ENCODE measurements at places on chromosomes 7 and 10.
A peak's percentile ranks its signal among the peaks of the same experiment; 100 is the strongest.

DNA sequence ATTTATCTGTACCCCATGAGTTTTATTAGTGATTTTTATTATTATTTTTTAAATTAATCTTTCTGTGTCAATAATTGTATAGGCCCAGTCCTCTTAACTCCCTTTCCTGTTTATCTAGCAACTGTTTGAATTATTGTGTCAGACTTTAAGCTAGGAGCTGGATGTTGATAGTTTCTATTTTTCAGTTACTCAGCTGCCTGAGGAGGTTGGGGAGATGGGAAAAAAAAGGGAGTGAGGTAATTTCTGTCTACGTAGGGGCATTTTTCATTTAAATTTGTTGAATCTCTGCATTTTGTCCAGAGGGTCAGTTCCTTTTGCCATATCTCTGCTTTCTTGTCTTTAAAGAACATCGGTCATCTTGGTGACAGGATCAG lies 5.0 kb upstream of the ZNF518A start:
- no peak for DNase-seq

DNA sequence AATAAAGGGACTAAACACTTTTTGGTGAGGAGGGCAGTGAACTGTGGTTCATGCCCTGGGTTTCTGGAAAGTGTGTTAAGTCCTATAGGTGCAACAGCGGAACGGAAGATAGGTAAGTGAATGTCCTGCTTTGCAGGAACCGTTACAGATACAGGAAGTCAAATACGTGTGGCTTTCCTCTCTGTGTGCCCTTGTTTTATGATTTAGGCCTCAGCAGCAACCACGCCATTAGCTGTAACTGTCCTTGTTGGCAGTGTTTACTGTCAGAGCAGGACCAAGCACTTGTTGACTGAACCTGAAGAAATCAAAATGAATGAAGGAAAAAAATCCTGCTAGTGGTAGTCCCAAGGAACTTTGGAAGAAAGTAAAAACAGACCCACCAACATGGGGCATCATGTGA lies 150.3 kb downstream of the PIP4K2A start:
- no peak for DNase-seq

- no peak for DNase-seq
Observed at GRCh38 chr7:72222136-72222535, 190.0 kb downstream of the CALN1 start.

- no peak for DNase-seq
Observed at GRCh38 chr7:131111792-131112191, 215.9 kb upstream of the MKLN1 start.

- no peak for DNase-seq
Observed at GRCh38 chr7:143451122-143451521, 7.9 kb downstream of the TAS2R60 start.

DNA sequence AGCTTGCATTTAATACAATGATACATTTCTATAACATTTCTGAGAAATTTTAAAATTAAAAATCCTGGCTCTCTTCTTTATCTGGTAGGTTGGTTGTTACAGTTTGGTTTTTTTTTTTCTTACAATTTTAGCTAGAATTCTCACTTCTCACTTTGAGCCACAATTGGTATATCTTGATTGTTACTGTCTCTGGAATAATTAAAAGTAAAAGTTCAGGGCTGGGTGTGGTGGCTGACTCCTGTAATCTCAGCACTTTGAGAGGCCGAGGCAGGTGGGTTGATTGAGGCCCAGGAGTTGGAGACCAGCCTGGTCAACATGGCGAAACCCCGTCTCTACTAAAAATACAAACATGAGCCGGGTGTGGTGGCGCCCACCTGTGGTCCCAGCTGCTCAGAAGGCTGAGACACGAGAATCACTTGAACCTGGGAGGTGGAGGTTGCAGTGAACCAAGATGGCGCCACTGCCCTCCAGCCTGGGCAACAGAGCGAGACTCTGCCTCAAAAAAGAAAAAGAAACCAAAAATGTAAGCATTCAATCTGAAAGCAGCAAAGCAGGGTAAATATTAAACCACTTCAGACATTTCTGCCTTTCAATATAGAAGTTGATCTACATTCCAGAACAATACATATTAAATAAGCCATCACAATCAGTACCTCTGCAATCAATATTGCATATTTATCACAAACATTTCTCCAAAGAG lies 88.6 kb upstream of the PFKP start:
- DNase-seq = no peak

- peak; percentile 2 for DNase-seq
Observed at GRCh38 chr10:102322914-102323313, 72.6 kb upstream of the NFKB2 start.

DNA sequence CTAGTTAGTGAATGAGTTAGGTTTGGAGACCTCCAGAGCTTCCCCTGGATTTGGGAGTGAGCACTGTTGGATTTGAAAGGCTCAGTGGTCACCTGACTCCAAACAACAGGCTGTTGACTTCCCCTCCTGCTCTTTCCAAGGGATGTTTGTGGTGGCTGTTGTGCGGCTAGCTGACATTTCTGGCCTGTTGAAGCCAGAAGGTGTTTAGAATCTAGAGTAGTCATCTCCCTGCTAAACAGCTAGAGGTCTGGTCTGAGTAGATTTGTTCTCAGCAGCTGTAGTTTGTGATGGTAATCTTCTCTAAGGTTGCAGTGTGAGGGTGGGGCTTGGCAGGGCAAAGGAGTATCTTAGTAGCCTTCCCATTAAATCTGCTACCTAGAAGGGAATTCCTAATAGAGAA lies 30.1 kb downstream of the BPGM start:
- DNase-seq = no peak

GRCh38 chr7:101218236-101219125 lies 516 bp downstream of the ZNHIT1 start:
- no peak for DNase-seq

DNA sequence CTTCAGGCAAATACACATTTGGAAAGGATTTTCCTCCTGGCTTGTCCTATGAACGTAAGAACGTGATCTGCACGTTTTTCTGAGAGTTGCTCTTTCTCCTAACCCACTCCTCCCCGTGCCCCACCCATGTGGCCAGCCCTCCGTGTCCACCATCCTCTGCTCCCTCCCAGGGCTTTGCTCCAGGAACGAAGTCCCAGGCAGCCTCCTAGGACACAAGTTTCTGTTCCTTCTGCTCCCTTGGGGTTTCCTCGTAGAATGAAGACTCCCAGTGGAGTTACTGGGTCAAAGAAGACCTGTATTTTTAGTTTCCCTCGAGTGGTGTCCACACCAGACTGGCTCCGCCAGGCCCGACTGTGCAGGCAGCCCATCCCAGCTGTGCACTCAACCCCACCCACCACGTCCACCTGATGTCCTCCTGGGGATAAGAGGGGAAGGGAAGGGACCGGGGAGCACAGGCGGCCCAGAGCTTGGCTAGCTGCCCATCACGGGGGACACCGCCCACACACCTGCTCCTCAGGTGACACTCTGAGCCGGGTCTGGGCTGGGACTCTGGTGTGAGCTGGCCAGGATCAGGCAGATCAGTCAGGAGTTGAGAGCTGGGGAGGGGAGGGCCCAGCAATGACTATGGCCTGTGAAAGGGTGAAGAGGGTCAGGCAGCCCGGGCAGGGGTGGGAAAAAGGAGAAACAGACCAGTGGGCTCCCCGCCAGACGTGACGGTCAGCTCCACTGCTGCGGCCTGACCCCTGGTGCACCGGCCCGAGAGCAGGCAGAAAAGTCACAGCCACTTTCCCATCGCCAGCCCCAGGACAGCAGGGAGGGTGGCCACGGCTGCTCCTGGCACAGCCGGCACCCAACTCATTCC lies 54.3 kb upstream of the PPP2R2D start:
- no peak for DNase-seq

DNA sequence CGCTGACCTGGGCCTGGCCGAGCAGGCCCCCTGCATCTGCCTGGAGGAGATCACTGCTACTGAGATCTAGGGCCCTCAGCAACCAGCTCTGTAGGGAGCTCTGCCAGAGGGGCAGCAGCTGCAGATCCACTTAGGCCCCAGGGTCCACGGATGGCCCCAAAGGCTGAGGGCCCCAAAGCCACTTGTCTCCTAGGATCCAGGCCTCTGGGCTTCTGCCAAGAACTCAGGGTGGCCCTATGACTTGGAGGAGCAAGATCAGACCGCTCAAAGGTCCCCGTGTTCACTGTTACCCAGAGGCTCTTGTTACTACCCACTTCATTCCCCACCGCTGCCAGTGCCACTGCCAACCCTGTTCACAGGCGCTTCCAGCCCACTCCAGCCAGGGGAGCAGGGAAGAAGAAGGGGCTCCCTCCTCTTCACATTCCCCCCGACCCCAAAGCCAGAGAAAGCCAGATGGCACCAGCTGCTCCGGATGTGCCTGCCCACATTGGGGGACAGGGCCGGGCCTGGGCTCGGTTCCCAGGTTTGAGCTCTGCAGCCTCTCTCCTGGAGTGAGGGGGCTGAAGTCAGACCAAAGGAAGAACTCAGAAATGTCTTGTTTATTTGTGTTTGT lies 7.6 kb downstream of the LZTS2 start:
- DNase-seq = no peak

- no peak for DNase-seq
Observed at GRCh38 chr7:115198143-115198542, 276.2 kb downstream of the MDFIC start.

DNA sequence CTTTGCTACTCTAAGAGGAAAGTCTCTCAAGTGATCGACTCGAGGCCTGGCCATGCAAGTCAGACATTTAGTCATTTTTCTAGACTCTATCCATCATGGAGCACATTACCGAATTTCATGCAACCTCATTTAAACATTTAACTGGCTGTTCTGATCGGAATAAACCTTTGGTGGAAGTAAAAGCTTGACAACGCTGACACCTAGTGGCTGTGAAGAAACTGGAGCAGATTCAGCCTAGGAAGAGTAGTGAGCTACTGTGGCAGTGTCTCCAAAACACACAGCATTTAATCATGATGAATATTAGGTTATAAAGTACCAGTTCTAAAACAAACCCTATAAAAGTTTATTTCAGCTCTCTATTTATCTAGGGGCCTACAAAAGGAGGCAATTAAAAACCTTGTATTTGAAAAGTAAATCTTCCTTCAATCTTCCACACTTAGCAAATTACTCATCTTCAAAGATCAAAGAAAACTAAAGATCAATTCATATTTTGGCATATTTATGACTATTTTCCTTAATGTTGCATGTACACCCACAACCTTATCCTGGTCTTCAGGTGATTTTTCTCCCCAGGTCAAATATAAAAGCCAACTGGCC lies 175.0 kb downstream of the CTNNA3 start:
- DNase-seq = no peak

GRCh38 chr7:132380059-132380458 lies 196.2 kb downstream of the PLXNA4 start:
- no peak for DNase-seq

DNA sequence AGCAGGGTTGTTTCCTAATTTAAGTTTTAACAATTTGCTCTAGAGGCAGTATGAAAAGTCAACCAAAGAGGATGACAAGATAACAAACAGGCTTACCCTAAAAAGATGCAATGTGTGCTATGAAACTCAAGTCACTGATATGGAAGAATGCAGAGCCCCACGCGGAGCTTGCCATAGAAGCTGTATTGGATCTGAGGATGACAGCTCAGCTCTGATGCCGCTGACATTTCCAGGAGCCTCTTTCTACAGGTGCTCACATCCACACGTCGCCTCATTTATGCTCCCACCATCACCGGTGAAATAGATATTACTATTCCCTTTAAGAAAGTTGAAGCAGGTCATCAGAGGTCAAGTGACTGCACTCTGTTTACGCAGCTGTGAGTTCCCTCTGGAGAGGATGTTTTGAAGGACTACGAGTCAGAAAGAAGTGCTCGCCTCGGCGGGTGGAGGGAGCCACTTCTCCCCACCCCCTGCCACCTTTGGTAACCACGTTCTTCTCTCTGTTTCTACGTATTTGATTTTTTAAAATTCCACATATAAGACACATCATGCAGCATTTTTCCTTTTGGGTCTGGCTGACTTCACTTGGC lies 275.4 kb downstream of the GLRX3 start:
- DNase-seq = no peak

- no peak for DNase-seq
Observed at GRCh38 chr10:70518695-70519094, 40.1 kb downstream of the PALD1 start.

DNA sequence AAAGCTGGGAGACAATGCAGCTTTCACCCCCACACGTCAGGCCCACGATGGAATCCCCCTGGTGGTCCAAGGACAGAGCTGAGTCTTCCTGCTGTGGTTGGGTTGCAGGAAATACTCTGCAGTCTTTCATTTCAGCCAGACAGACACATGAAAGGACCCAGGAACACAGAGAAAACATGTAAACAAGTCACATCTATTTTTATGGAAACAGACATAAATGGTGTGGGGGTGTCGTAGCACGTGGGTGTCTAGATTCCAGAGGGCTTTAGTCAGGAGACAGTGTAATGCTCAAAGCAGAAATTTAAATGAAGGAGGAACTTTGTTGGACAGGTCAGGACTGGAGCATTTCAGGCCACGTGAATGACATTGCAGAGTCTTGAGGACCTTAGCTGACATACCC lies 444.6 kb downstream of the SUGCT start:
- DNase-seq = no peak

DNA sequence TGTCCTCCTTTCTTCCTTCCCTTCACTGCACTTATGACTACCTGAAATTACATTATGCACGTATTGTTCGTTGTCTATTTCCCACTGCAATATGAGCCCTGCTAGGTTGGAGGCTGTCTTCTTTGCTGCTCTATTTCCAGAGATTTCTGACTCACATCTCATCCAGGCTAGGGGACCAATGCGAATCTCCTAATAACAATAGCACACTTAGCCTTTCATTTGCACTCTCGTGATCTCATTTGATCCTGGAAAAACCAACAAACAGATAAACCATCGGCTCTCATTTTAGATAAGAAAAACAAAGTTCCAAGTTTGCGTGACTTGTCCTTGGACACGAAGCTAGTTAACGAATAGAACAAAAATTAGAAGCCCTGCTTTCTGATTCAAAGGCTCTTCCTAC lies 1.4 kb downstream of the ZNF438 start:
- DNase-seq = no peak

- DNase-seq = no peak
Observed at GRCh38 chr7:33497051-33497450, 367.7 kb downstream of the BBS9 start.

DNA sequence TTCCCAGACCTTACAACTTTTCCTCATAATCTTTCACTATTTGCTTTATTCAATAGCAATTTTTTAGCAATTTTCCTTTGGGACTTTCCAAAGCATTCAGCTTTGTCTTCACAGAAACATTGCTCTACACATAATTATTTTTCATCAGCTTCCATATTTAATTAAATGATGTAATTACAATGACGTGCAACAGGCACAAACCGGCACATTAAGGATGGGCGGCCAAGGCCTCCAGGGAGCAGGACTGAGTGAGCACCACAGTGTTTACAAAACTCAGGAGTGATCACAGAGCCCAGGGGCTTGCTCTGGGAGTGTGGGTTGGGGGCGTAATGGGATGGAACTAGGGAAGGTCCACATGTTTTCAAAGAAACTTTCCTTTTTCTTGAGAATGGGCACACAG lies 69.8 kb downstream of the MAD1L1 start:
- no peak for DNase-seq
